Thyroid gland (tissue), 4 donors: ENCODE measurements at places on chromosomes 3 and 15. TPM values are rescaled to one million over a fixed set of nuclear protein-coding genes. Genes with fewer than 3 reads are reported as not detected.

Gene ICE2
- total RNA-seq, result 62.4 TPM

Gene RLBP1
- total RNA-seq, result not detected

GRCh38 chr3:8868996-8869395 is 94.3 kb downstream of the RAD18 start:
- H3K27me3 ChIP-seq, result no peaks in the 10 kb centered on the region
- DNase-seq, result no peak
- H3K27ac ChIP-seq, result no peak overlapping the region
- no peak overlapping the region for H3K4me3 ChIP-seq

- H3K27me3 ChIP-seq, result no peaks in the 10 kb centered on the region
- H3K27ac ChIP-seq, result no peak overlapping the region
- H3K4me3 ChIP-seq, result peak overlapping the region; percentile 94
- peaks cover 11% of the 10 kb centered on the region for H3K4me1 ChIP-seq
These were observed 1.6 kb downstream of the DNAJC13 start for GRCh38 chr3:132418916-132419315.

GRCh38 chr15:57567891-57568290 is 23.8 kb upstream of the MYZAP start:
- no peak for DNase-seq
- no peak overlapping the region for H3K27ac ChIP-seq
- H3K36me3 ChIP-seq, result no peaks in the 10 kb centered on the region
- H3K4me1 ChIP-seq, result no peaks in the 10 kb centered on the region
- H3K27me3 ChIP-seq, result no peaks in the 10 kb centered on the region

- no peaks in the 10 kb centered on the region for H3K4me1 ChIP-seq
- H3K4me3 ChIP-seq, result no peak overlapping the region
- H3K27ac ChIP-seq, result no peak overlapping the region
- H3K36me3 ChIP-seq, result no peaks in the 10 kb centered on the region
These were observed 141.7 kb upstream of the MBNL1 start for GRCh38 chr3:152127058-152127457.

DNA sequence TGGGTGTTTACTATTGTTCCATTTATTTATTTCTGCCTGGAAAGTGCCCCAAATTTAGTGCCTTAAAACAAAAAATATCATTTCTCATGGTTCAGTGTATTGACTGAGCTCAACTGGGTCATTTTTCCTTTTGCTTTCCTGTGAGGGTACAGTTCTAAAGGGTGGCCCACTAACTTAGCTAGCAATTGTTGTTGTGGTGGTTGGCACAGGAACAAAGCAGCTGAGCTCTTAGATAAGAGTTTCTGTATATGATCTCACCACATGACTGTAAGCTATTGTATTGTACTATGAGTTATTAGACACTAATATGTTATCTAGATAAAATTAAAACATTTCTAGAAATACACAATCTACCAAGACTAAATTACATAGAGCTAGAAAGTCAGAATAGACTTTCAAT is 1283.7 kb downstream of the OTOL1 start:
- no peaks in the 10 kb centered on the region for H3K4me1 ChIP-seq
- no peak overlapping the region for H3K27ac ChIP-seq
- no peak for DNase-seq
- H3K27me3 ChIP-seq, result no peaks in the 10 kb centered on the region

DNA sequence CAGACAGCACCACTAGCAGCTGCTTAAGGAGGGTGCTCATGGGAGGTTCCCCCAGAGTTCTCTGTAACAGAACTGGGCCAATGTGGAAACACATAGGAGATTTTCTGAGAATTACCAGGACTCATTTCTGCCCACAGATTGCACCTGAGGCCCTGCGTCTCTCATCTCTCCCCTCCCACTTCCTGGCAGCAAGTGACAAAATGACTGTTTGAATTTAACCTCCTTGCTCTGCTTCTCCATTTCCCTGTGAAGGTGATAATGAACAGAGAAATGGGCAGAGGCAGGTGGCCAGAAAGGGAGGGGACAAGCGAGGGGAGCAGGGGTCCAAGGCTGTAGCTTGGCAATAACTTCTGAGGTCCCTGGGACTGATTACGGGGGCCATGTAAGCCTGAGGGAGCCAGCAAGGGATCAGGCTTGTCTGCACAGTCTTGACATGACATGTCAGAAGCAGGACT is 8.0 kb downstream of the EPHB1 start:
- no peak for DNase-seq
- no peaks in the 10 kb centered on the region for H3K36me3 ChIP-seq
- no peaks in the 10 kb centered on the region for H3K27me3 ChIP-seq
- no peaks in the 10 kb centered on the region for H3K4me1 ChIP-seq
- H3K27ac ChIP-seq, result no peak overlapping the region
- no peak overlapping the region for H3K4me3 ChIP-seq

GRCh38 chr3:119636891-119637611 is 23.3 kb downstream of the POPDC2 start:
- no peaks in the 10 kb centered on the region for H3K27me3 ChIP-seq
- H3K4me1 ChIP-seq, result peaks cover 36% of the 10 kb centered on the region
- DNase-seq, result no peak
- H3K27ac ChIP-seq, result peak overlapping the region; percentile 92

DNA sequence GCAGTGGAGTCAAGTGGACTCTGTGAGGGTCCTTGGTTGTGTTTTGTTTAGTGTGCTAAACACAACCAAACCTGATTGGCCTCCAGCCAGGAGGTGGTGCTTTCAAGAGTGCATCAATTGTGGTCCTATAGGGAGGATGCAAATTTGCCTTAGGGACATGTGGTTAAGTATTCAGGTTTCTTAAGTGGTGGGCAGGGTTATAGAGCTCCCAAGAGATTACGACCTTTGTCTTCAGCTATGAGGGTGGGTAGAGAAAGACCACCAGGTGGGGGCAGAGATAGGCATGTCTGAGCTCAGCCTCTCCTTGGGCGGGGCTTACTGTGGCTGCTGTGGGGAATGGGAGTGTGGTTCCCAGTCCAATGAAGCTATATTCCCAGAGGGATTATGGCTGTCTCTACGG is 186.6 kb downstream of the SQOR start:
- no peak overlapping the region for H3K4me3 ChIP-seq
- DNase-seq, result no peak
- no peaks in the 10 kb centered on the region for H3K27me3 ChIP-seq
- no peak overlapping the region for H3K27ac ChIP-seq
- no peaks in the 10 kb centered on the region for H3K4me1 ChIP-seq

GRCh38 chr3:183958775-183959174 is 58.9 kb downstream of the ABCC5 start:
- no peak overlapping the region for H3K4me3 ChIP-seq
- no peaks in the 10 kb centered on the region for H3K36me3 ChIP-seq
- peaks cover 3% of the 10 kb centered on the region for H3K4me1 ChIP-seq

DNA sequence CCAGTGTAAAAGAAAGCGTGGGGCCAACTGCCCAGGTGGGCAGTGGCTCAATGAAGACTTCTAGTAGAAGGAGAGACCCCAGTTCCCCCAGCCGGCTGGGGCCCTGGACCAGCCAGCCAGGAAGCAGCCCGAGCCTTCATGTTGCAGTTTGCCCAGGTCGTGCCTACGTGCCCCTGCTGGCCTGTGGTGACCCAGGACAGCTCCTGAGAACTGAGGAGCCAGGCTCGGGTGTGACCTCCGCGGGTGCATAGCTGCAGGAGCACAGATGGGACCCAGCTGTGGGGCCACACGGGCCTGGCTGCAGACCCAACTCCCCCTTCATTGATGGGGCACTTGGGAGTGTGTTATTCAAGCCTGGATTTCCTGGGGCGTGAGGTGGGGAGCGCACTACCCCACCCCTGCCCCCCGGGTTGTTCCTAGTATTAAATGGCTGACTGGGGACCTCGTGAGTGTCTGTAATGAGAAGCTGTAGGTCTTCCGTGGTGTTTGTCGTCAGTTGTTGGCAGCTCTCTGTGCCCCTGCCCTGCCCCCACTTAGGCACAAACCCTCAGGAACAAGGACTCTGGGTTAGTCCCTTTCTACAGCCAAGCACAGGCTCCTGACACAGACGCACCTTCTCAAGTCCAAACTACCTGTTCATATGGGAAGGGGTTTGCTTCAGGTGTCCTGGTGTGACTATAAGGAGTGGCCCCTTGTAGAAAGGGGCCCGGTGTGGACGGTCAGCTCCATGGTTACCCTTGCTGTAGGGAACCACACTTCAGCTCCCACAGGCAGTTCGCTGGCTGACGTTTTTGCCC is 39.1 kb downstream of the IDH2 start:
- peak overlapping the region; percentile 96 for H3K27ac ChIP-seq
- no peak overlapping the region for H3K4me3 ChIP-seq
- no peaks in the 10 kb centered on the region for H3K36me3 ChIP-seq
- peak; percentile 65 for DNase-seq
- H3K4me1 ChIP-seq, result peaks cover 27% of the 10 kb centered on the region

GRCh38 chr3:67171841-67172240 is 173.7 kb downstream of the KBTBD8 start:
- H3K4me1 ChIP-seq, result no peaks in the 10 kb centered on the region
- H3K27ac ChIP-seq, result no peak overlapping the region
- H3K27me3 ChIP-seq, result no peaks in the 10 kb centered on the region
- DNase-seq, result no peak
- no peak overlapping the region for H3K4me3 ChIP-seq
- no peaks in the 10 kb centered on the region for H3K36me3 ChIP-seq

DNA sequence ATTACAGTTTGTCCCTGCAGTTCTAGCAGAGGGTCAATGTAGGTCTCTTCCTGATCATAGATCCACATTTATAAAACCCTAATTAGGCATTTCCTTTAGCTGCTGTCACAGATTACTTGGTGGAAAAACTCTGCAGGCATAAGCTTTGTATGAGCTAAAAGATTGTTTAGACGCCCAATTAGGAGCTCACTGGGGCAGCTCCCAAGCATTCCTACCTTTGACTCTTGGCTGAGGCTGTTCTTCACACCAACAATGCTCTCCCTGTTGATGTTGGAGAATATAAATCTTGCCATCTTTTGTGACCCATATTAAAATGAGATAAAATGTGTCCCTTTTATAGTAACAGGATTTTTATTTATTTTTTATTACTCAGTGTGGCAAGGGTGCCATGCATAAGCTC is 148.3 kb upstream of the TRIM42 start:
- H3K4me3 ChIP-seq, result no peak overlapping the region
- H3K4me1 ChIP-seq, result no peaks in the 10 kb centered on the region
- no peak for DNase-seq
- H3K36me3 ChIP-seq, result no peaks in the 10 kb centered on the region
- no peak overlapping the region for H3K27ac ChIP-seq
